ENCODE measurements at places on chromosomes 7 and 10.

- DNase-seq = no peak
Observed at GRCh38 chr7:91151916-91152315, 112.3 kb upstream of the FZD1 start.

GRCh38 chr10:17422931-17423330, 31.5 kb downstream of the ST8SIA6 start:
- no peak for DNase-seq

- peak; percentile 53 for DNase-seq
Observed at GRCh38 chr7:159141660-159142059, 3.0 kb downstream of the VIPR2 start.

GRCh38 chr10:53990799-53991238, 810.2 kb downstream of the PCDH15 start:
- no peak for DNase-seq

- peak; percentile 96 for DNase-seq
Observed at GRCh38 chr10:78215645-78216044, 182.0 kb downstream of the RPS24 start.

DNA sequence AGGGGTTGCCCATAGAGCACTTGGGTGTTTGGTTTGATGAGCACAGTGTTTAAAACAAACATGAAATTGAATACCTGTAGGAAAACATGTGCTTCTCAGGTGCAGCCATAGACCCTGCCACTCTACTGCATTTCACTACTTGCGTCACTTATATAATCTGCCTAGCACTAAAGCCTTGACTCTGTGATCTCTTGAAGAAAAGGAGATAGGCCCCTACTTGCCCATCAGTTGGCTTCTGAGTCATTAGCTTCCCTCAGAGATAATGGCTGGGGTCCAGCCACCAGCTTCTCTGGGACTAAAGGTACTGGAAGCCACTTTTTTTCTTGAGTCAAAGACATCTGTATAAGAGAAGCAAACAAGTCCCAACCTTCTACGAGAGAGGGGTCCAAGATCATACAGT, 45.9 kb upstream of the BTRC start:
- DNase-seq = no peak

DNA sequence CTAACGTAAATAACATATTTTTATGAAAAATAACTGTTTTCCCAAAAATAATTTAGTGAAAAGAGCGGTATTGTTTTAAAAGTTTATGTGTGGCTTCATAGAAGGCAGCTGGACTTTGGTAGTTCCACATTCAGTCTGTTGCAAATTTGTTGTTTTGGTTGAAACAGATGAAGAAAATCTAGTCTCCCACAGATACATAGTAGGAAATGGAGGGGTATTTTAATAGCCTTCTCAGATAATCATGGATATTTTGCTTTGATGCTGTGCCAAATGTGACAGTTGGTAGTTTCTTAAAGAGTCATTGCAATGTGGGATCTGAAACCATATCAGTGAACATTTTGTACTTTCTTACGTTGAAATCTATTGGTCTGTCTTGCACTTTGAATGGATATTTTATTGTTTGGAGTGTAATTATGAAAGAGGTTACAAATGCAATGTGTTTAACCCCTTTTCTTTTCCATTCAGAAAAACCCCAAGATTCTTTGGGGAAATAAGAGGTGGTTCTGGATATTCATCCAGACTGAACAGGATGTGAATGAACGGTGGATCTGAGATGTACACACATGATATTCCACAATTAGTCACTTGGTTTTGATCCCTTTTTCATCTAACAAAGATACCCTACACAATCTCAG, 10.4 kb downstream of the ZNF365 start:
- no peak for DNase-seq

DNA sequence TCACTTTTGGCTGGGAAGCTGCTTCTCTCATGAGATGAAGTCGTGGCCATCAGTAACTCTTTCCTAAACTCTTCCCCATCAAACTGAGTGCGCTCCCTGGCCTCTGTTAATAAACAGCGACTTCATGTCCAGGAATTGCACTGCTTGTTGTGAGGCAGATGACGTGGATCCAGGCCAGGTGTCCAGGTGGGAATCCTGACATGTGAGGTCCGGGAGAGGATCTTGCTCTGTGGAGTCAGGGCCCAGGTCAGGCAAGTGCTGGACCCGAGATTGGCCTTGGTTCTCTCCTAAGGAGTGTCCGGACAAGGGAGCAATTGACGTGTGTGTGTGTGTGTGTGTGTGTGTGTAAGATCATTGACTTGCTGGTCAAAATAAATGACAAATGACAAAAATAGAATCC, 362.7 kb downstream of the GLRX3 start:
- no peak for DNase-seq

DNA sequence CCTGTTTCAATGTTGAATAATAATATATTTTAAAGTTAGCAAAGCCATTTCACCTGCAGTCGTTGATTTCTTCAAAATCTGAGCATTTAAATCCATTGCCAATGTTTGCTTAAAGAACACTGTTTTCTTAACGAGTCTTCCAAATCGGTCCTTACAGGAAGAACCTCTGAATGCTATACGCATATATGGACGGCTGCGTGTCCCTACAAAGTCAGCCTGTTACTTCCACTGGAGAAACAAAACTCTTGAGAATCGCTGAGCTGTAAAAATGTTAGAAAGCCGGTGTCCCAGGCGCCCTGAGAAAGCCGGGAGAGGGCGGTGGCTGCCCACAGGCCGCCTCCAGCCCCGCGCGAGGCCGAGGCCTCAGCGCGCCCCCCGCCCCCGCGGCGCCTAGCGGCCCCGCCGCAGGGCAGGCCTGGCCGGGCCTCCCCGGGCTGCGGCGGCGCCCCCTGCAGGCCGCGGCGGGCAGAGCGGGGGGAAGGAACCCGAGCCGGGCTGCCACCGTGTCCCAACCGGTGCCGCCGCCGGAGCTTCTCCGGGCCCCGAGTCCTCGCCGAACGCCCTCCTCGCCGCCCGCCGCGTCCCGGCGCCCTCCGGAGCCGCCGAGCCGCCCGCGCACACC, at the start of gene FHIP2A:
FHIP2A (plus strand) TSS at position 488 of the 622 bp plus-strand sequence. CDS start 299 bp downstream, outside the sequence.
- peak; percentile 80 for DNase-seq

GRCh38 chr7:86978808-86979506, 80.5 kb downstream of the ELAPOR2 start:
- DNase-seq = no peak

DNA sequence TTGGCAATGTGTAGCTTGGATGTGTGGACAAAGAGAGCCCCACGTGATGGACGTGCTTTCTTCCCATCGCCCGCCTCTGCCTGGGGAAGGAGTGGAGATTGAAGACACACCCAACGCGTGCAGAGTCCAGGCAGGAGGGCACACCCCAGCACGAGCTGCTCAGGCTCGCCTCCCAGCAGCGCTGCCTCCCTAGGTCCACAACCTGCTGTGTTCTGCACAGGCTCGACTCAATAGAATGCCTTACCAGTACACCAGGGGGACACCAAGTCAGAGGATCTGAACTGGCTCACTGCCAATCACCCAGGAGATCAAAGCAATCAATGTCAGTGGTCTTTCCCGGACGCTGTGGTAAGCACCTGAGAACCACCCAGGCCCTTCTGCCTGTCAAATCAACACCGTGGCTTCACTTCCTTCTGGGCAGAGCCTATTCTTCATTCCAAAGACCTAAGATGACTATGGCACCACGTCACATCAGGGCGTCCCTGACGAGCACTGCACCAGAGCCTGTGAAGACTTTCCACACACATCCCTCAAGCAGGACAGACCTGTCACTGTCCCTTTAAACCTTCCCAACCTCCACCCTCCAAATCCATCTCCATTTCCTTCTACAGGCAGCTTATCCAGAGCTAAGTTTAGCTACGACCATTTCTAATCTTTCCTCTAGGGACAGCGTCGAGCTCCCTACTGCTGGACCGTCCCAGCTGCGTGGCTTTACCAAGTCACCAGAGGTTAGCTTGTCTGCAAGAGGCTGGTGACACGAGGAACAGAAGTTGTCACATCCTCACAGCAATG, 72.3 kb downstream of the AMZ1 start:
- peak; percentile 48 for DNase-seq

DNA sequence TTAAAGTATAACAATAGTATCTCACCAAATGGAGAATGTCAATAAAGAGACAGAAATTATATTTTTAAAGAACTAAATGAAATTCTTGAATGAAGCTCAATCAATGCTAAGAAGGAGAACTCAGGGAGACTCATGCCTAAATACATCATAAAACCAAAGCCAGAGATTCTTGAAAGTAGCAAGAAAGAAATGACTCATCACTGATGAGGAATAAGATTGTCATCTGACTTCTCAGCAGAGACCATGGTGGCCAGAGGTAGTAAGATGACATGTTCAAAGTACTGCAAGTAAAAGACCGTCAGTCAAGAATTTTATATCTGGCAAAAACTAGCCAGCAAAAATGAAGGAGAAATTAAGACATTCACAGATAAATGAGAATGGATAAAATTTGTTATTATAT, 399.0 kb downstream of the GRID1 start:
- no peak for DNase-seq

- no peak for DNase-seq
Observed at GRCh38 chr7:77360969-77361368, 55.2 kb downstream of the GSAP start.

DNA sequence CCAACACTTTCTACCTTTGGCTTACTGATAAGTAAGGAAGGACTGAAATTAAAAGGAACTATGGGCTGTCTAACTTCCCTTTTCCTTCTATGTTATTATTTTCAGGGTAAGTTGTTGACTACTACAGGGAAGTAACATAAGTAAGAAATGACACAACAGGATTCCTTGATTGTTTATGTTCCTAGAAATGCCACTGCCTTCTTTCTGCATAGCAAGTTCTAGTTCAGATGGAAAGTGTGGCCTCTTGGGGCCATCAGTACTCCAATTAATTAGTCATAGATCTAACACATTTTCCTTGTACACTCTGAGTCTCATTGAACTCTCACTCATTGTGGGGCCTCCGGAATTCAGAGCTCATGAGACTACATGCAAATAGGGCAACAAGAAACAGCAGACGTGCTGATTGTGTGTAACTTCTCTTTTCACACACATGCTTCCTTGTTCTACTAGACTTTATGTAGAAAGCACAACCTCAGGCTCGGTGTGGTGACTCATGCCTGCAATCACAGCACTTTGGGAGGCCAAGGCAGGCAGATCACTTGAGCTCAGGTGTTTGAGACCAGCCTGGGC, 35.3 kb upstream of the HIBADH start:
- no peak for DNase-seq

DNA sequence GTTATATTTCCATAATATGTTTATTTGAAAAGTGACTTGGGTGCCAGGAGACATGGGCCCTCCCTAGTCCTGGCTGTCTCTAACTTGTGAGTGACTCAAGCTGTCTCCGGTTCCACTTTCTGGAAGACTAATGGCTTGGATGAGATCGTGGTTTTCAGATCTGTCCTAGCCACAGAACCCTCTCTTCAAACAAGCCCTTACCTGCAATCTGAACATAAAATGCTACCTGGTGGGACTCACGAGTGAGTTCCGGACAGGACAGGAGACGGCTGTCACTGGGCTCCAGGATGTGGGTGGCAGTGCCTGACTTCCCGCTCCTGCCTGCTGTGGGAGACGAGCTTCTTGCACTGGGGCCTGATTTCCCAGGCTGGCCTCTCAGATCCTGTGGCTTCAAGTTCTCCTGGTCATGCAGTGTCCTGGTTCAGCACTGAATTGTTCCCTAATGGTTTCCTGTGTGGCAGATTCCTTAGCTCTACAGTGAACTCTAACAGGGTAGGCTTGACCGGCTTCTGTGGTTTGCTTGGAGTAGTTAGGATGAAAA, 26.0 kb upstream of the PFKFB3 start:
- no peak for DNase-seq

- DNase-seq = no peak
Observed at GRCh38 chr7:43229801-43230200, 117.4 kb downstream of the HECW1 start.

- DNase-seq = no peak
Observed at GRCh38 chr10:613271-614138, 76.0 kb downstream of the DIP2C start.

DNA sequence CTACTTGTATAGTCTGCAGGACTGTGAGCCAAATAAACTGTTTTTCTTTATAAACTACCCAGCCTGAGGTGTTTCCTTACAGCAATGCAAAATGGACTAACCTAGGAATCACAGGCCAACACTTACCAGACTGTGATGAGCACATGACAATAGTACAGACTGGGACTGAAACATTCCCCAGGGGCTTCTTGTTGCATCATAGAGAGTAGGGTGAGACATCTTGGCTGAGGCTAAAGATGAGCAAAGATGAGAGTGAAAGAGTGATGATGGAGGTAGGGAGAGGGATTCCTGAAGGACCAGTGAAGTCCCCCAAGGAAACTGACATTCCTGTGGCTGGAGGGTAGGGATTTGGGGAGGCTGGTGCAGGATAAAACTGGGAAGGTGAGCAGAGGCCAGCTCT, 194.4 kb downstream of the TPST1 start:
- DNase-seq = no peak

DNA sequence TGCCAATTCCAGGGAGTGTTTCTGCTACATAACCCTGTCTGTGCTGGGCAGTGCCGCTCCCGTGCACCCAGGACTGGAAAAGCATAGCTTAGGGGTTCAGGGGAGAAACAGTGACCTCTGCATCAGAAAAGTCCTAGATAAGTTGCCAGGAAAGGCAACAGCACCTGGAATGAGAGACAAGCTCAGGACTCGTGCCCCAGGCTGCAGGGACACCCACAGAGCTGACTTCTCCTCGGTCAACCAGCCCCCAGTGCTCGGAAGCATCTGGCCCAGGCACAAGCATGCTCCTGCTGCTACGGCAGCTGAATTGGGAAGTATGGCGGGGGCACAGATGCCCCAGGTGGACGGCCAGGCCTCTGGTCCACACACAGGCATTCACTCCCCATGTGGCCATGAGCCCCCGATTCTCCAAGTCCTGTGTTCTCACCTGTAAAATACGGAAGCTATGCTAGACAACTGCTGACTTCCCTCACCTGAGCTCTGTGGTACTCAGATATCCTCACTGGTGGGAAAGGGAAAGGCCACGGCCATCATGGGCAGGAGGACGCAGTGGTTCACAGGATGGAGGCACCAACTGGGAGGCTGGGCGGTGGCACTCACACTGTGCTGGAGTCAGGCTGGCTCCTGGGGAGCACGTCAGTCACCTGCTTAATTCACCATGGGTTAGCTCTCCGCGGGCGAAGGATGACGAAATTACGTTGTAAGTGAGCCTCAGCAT, 220.5 kb downstream of the PTPRN2 start:
- no peak for DNase-seq

GRCh38 chr7:34567906-34568305, 90.1 kb upstream of the NPSR1 start:
- no peak for DNase-seq

- DNase-seq = no peak
Observed at GRCh38 chr10:5497948-5498730, 1.2 kb downstream of the CALML5 start.

- no peak for DNase-seq
Observed at GRCh38 chr7:151107882-151108281, 21.6 kb downstream of the AGAP3 start.

DNA sequence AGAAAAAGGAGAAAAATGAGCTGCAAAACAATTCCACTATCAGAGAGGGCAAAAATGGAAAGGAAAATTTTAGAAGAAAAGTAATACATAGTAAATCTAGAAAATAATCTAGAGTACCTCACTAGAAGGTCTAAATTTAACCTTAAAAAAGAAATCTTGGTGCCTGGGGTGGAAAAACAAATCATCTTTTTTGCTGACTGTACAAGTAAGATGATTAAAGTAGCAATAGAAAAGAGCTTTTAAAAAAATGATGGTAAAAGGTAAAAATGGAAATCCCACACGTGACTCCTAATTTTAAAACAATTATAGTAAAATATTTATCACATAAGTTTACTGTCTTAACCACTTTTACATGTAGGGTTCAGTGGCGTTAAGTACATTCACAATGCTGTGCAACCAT, 28.8 kb upstream of the GOT1 start:
- no peak for DNase-seq

GRCh38 chr7:23226844-23227450, 19.6 kb upstream of the GPNMB start:
- DNase-seq = no peak

- DNase-seq = no peak
Observed at GRCh38 chr7:106625678-106626301, 35.2 kb downstream of the CCDC71L start.
